H9 (cell line): ENCODE measurements at places on chromosomes 2 and 18. TPM values are rescaled to one million over a fixed set of nuclear protein-coding genes. Genes with fewer than 3 reads are reported as not detected.

CMPK2 gene
- total RNA-seq, result 0.64 and 0.90 TPM in 2 replicates

SLC30A3 gene
- 2.5 and 3.4 TPM in 2 replicates for total RNA-seq

ECEL1 gene
- total RNA-seq, result 8.2 and 8.4 TPM in 2 replicates

- H3K27ac ChIP-seq, result no peak overlapping the region
- DNase-seq, result no peak
- no peaks in the 10 kb centered on the region for H3K27me3 ChIP-seq
- H3K36me3 ChIP-seq, result no peaks in the 10 kb centered on the region; the same call in 2 of the 3 replicates
- no peaks in the 10 kb centered on the region for H3K4me1 ChIP-seq
These were observed 157.5 kb downstream of the TNS1 start for GRCh38 chr2:217845301-217845700.

DNA sequence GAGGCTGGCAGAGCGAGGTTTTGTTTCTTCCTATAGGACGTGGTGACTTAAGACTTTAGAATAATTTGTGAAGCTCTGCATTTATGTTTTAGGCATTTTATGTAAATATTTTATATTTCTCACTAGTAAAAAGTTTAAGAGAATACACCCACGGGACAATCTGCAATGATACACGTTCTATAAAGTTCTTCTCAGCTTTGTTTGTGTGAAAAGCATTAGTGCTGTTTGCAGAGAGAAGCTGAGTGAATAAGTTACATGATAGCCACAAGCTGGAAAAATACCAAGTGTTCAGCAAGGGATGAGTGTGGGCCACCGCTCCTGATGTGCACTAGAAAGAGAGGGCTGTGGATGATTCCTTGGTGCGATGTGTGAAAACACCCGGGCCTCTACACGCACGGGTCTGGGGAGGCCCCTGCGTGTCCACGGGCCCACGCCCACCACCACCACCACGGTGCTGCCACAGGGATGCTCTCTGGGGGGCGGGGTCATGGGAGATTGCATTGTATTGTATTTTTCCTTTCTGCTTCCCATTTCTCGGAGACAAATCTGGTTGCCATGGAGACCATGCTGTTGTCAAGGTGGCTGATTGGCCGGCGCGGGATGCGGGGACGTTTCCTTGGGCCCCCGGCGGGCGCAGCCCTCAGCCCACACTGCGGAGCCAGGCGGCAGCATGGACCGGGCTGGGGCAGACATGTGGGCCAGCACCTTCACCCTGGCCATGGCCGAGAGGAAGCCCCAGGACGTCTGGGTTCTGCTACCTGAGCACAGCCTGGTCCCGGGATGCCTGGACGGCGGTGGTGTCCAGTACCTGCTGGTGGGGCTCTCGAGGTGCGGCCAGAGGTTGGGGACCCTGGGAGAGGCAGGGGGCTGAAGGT is at the start of gene RTP5:
Gene RTP5 (plus strand): TSS at position 643 of the 875 bp plus-strand sequence. CDS start 28 bp downstream, at position 671.
- no peak for DNase-seq
- no peak within 1 kb of the TSS for H3K27ac ChIP-seq
- H3K4me1 ChIP-seq, result no peaks in the 10 kb centered on the region
- no peak within 1 kb of the TSS for H3K4me3 ChIP-seq
- H3K27me3 ChIP-seq, result no peaks in the 10 kb centered on the region; the same call in 1 of the 2 replicates
- H3K36me3 ChIP-seq, result peaks cover 4% of the 10 kb centered on the region

DNA sequence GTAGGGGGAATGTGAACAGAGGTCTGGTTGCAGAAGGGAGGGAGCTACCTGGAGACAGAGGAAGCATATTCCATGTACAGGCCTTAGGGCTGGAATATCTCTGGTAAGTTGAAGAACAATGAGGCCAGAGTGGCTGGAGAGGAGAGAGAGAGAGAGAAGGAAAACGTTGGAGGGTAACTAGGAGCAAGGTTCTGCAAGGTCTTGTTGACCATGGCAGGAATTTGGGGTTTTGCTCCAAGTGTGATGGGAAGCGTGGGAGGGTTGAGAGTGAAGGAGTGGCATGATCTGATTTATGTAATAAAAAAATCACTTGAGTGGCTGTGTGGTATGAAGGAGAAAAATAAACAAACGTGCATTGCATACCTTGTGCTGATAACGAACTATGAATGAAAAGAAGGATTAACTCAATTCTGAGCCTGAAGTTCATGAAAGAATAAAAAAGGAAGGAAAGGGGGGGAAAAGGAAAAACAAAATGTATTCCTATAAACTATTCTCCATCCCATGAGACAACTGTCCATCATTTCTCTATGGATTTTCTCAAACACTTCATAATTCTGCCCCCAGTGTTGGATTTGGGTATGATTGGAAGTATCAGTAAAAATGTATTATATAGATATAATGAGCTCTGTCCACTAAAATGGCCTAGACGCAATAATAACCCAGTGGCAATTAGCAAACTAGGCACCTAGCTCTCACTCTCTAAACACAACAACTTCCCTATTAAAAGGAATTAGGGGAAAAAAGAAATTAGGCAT is 59.7 kb upstream of the PMAIP1 start:
- H3K4me3 ChIP-seq, result no peak overlapping the region
- H3K27me3 ChIP-seq, result no peaks in the 10 kb centered on the region
- no peaks in the 10 kb centered on the region; the same call in 1 of the 2 replicates for H3K4me1 ChIP-seq
- H3K36me3 ChIP-seq, result no peaks in the 10 kb centered on the region
- H3K27ac ChIP-seq, result no peak overlapping the region
- DNase-seq, result no peak

- no peaks in the 10 kb centered on the region for H3K36me3 ChIP-seq
- no peaks in the 10 kb centered on the region for H3K4me1 ChIP-seq
- no peaks in the 10 kb centered on the region for H3K27me3 ChIP-seq
- H3K27ac ChIP-seq, result no peak overlapping the region
These were observed 57.1 kb upstream of the ODC1 start for GRCh38 chr2:10504994-10505820.
